Hematopoietic multipotent progenitor cell (in vitro differentiated cells): ENCODE measurements at places on chromosomes 1 and 21.

GRCh38 chr1:62286786-62287224 lies 32.4 kb downstream of the KANK4 start:
- DNase-seq, result no peak

DNA sequence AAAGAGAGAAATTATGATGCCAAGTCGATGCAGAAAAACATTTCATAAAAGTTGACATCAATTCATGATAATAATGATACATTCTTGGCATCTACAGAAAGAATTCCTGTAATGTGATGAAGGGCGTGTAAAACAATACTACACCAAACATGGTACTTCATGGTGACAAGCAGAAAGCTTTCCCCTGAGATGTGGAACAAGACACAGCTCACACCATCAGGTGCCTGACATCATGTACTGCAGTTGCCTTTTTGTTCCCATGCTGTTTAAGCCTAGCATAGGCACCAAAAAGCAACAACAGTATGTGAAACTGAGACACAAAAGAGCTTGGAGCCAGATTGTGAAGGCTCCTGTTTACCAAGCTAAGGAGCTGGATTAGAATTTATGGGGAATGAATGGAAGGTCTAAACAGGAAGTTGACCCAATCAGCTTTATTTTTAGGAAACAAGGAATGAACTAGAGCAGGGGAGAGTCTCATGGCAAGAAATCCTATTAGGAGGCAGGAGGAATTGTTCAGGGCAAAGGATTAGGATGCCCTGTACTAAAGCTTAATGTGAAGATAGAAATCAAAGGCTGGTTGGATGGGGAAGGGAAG lies 67.2 kb downstream of the SYDE2 start:
- no peak for DNase-seq

- no peak for DNase-seq
These were observed 57.1 kb downstream of the FAAP20 start for GRCh38 chr1:2137257-2138121.

DNA sequence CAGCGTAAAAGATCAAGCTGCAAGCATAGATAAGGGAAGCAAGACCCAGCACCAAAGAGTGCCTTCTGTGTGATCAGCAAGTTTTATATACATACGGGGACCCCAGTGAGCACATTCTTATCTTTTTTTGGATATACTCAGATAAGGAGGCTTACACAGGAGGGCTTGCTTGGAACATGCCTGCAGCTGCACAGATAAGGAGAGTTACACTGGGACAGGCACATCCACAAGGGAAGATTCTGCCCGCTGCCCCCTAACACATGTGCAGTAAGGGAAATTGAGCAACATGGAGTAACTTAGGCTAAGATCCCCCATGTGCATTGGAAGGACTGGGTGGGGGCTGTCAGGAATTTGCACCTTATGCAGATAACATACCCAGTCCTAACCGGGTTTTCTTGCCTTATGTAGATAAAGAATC lies 1334.8 kb downstream of the MRPL39 start:
- no peak for DNase-seq

- DNase-seq, result no peak
These were observed 1.0 kb upstream of the KRTAP13-3 start for GRCh38 chr21:30426731-30427130.

- DNase-seq, result no peak
These were observed 692.0 kb upstream of the NR5A2 start for GRCh38 chr1:199335496-199335895.

GRCh38 chr1:15952317-15953258 lies 23.3 kb downstream of the ZBTB17 start:
- no peak for DNase-seq

- no peak for DNase-seq
These were observed 30.4 kb downstream of the MORC3 start for GRCh38 chr21:36350282-36350910.

- no peak for DNase-seq
These were observed 40.7 kb upstream of the TRAPPC10 start for GRCh38 chr21:43971201-43971991.

- no peak for DNase-seq
These were observed 499 bp upstream of the TRAF5 start for GRCh38 chr1:211326140-211326527.

DNA sequence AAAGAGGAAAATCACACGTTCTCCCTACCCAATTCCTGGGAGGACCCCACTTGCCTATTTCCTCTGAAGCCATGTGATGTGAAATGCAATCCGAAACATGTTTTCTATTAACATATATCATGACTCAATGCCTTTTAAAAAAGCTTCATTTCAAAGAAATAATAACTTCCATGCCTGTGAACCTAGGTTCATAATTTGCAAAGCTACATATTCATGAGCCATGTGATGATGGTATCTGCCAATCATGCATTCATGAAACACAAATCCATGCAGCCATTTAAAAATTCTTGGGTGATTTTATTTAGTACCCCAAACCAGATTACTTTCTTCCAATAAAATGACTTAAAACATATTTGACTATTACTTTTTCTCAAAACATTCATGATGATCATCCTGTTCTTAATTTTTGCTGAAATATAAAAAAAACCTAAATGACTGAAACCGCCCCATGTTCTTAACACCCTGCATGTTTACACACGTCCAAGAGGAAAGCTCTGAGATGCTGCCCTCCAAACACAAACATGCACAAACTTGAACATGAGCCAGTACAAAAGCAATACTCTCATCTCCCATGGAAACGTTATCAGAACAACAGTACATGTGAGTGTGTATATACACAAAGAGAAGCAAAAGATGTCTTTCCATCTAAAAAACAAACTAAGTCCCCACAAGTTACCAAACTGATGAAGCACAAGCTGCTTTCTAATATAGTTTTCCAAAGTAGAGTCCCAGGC lies 140.1 kb downstream of the TGFBR3 start:
- DNase-seq, result no peak

- DNase-seq, result no peak
These were observed 1.1 kb upstream of the ABCD3 start for GRCh38 chr1:94416901-94417727.

- DNase-seq, result no peak
These were observed 137.3 kb upstream of the GJB5 start for GRCh38 chr1:34617321-34618118.

DNA sequence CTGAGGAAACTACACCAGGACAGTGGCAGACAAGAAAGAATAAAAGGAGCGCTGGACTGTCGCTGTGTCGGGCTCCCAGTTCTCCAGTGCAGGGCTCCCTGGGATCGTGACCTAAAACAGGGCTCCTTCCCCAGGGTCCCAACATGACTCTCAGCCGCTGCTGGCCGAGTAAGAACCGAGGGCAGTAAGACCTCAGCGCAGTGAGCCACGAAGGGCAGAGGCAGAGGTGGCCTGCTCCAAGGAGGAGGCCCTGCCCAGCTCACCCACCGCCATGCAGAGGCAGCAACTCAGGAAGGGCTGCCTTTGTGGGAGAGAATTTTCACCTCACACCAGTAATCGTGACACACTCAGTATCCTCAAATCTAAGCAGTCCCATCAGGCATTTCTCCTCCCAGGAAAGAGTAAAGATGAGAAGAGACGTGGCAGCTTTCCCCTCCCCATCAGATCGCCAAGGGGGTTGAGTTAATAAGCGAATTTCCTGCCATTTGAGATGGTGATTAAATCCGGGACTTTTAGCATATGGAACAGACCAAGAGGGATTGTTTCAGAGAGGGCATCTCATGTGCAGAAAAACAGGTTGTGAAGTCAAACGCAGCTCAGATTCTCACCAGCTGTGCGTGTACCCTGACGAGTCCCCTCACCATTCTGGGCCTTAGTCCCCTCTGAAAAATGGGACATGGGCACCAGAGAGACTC lies 19.8 kb upstream of the ARTN start:
- DNase-seq, result no peak

- DNase-seq, result no peak
These were observed 39.6 kb downstream of the DDR2 start for GRCh38 chr1:162671664-162672410.
